ENCODE measurements at places on chromosomes 6 and 20.

- no peak for DNase-seq
Observed at GRCh38 chr20:59138114-59138748, 25.4 kb upstream of the ZNF831 start.

DNA sequence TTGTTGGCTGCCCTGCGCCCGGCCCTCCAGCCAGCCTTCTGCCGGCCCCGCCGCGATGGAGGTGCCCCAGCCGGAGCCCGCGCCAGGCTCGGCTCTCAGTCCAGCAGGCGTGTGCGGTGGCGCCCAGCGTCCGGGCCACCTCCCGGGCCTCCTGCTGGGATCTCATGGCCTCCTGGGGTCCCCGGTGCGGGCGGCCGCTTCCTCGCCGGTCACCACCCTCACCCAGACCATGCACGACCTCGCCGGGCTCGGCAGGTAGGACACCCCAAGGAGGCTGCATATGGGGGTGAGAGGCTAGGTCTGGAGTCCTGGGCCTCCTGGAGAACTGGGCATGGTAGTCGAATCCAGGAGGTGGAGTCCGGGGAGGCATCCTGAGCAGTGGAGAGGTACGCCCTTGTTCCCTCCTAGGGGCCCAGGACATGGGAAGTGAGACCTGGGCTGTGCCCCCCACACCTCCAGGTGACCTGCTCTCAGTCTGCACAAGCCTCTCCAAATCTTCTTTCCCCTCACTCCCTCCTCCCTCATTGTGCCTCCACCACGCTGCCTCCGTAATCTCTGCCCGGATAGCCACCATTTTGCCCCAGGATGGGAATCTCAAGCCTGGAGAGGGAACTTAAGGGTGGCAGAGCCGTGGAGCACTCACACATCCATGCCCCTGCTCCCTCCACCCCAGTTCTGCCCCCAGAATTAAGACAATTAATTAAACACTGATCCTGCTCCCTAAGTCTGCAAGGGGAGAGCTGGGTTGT is 541 bp downstream of the CDC25B start:
- no peak for DNase-seq

DNA sequence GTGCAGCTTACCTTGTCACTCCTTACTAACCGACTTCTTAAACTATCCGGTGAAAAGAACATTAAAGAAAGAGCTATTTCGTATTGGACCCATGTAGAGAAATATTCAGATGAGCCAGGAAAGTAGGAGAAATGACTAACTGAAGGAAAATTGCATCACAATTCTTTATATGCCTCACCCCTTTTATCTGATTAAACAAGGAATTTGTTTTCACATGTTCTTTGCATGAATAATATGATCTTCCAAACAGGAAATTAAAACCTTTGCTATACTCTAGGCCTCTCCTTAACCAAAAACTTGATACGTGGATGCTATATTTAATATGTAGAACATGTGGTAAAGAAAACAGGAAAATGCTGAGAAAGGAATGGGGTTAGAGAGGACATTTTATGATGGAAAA is 41.9 kb upstream of the LRRC1 start:
- no peak for DNase-seq

GRCh38 chr20:34461779-34462087 is 54.5 kb upstream of the DYNLRB1 start:
- DNase-seq = no peak

DNA sequence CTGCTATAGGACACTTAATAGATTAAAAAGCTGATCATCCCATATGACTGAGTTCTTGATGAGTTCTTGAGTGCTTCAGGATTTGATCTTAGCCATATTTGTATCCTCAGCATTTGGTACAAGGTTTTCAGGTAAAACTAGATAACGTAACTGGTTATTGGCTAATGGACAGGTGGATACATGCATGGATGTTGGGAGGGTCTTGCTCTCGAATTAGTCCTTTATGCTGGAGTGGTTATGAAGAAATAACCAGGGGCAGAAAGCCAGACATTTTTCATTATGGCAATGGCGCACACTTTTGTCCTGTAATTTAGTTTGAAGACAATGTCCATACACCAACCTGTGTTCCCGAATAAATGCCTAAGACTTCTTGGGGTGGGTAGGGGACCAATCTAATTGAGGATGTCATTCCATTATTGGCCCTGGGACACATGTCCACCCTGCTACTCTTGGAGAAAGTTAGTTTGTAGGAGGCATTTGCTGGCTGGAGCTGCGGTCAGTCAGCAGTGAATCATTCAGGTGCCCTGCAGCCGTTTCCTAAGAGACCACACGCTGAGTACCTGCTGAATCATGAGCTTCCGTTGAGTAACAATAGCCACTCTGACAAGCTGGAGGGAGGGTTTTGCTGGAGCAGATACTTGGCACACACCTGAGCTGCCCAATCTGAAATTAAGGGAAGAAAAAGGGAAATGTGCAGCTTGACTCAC is 194.4 kb downstream of the FOXA2 start:
- DNase-seq = no peak

GRCh38 chr6:136344420-136344819 is 54.8 kb upstream of the BCLAF1 start:
- DNase-seq = no peak

- DNase-seq = no peak
Observed at GRCh38 chr6:128278836-128279235, 241.6 kb downstream of the PTPRK start.

- DNase-seq = no peak
Observed at GRCh38 chr6:141077355-141078333, 1055.1 kb upstream of the GJE1 start.

GRCh38 chr20:51043811-51044210 is 20.9 kb upstream of the KCNG1 start:
- no peak for DNase-seq

GRCh38 chr20:47195573-47195972 is 160.9 kb downstream of the ZMYND8 start:
- DNase-seq = no peak

- no peak for DNase-seq
Observed at GRCh38 chr6:145784683-145785082, 29.9 kb downstream of the FBXO30 start.

DNA sequence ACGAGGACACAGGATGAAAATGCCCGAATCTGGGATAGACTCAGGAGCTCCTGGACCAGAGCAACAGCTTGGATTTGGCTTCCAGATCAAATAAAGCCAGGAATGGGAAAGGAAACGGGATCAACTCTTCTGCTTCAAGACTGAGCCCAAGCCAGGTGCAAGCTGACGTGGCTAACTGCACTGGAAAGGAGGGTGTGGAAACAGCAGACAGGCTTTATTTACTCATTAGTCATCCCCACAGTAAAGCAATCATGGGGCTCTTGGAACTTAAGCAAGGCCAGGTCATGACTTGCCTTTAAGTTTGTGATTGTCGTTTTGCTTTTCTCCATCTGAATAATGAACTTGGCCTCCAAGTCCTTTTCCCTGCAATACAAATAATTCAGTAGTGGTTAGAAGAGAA is 45.2 kb downstream of the KIF16B start:
- DNase-seq = no peak

DNA sequence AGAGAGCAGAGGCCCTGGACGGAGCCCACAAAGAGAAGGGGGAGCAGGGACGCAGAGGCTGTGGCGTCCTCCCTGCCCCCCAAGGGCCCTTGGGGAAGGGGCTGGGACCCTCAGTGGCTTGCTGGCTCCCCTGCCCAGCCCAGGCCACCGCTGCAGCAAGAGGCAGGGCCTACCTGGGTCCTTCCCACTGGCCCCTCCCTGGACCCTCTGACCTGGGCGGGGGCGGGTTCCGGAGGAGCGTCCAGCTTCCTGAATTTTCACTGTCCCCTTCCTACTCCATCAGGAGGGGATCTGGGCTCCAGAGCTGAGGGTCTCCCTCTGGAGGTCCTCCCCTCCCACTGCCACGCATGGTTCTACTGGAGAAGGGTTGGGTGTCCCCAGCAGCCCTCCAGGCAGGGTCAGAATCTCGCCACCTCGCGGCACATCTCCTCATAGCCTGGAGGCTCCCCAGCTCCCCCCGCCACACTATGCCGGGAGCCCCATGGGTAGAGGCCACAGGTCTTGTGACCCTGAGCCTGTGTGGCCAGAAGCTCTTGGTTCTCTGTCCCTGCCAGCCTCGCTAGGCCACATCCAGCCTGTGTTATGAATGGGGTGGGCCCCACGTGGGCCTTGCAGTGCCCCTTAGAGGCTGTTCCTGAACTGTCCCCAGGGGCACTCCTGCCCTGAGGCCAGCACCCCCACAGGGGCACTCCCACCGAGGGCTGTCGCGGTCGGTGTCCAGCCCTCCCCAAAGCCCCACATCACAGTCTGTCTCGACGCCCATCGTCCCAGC is 1.0 kb upstream of the SOX18 start:
- DNase-seq = no peak

DNA sequence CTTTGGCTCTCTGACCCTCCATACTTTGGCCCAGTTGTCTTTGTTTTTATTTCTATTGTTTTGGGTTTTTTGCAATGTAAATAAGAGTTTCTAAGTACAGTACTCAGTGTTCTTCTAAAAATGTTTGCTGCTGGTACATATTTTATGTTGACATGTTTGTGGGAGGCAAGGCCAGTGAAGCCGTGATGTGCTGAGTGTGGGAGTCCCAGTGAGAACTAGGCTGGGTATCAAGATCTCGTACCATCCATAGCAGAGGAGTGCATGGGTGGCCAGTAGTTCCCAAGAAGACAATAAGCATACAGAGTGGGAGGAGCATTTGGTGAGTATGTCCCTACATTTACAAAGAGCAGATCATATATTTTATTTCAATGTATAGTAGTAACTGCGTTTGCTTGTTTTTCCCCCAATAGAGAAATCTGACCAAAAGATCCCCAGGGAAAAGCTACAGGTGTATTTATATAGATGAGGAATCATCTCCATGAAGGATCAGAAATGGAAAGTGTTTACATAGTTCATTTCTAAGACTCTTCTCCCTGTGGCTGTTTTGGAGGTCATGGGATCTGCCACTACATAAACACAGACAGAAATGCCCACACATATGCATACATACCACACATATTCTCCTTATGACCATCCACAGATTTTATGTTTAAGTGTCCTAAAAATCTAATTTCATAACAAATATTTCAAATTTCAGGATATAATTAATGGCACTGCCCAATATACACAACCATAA is 285.9 kb downstream of the ALDH8A1 start:
- DNase-seq = no peak

DNA sequence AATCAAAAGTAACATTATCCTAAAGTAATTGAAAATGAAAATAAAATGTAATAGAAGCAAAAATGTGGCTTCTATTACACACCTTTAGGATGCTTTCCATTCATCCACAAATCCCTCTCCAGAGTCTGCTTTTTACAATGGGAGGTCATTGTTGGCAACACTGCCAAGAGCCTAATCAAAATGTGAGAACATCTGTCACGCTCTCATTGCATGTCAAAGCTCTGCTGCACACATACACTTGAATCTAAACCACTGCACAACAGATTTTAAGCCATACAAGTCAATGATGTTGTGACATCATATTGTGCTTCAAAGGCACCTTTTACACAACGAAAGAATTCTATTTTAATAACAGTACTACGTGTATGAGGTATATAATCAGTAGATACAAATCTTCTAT is 82.1 kb downstream of the PREP start:
- DNase-seq = no peak

GRCh38 chr6:2868637-2869036 is 27.0 kb upstream of the SERPINB1 start:
- DNase-seq = no peak

- no peak for DNase-seq
Observed at GRCh38 chr6:21245488-21245887, 348.1 kb upstream of the SOX4 start.

- peak; percentile 9 for DNase-seq
Observed at GRCh38 chr6:26232940-26233648, 131.9 kb upstream of the BTN3A2 start.

DNA sequence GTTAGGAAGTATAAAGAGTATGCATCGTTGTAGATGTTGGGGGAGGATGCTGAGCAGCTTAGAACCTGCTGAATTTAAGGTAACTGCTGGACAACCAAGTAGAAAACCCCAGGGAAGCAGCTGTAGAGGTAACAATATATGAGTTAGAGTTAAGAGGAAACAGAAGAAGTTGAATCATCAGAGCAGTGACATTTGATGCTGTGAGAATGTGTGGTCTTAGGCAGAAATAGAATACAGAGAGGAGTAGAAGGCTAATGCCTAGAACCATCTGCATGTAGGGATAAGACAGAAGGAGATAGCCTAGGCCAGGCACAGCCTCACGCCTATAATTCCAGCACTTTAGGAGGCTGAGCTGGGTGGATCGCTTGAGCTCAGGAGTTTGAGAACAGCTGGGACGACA is 22.6 kb upstream of the DYNLRB1 start:
- no peak for DNase-seq

DNA sequence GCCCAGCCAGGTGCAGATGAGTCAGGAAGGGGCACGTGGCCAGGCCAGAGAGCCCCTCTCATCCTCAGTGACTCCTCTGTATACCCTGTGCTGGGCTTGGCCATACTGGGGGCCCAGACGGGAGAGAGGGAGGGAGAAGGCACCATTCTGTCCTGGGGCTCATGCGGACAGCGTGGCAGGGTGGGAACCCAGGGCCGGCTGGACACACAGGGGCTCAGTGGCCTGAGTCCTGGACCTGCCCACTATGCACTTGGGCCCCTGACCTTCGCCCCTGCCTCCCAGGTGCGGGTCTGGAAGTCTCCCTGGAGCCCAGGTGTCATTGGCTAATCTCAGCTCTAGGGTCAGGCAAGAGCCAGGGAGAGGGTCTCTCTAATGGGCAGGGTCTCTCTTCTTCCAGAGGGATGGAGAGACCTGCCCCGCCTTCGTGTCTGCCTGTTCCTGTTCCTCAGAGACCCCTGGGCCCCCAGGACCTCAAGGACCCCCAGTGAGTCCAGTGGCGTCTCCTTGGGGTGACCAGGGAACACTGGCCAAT is 27.7 kb downstream of the COL20A1 start:
- no peak for DNase-seq

Data from activated CD4-positive, CD25-positive, alpha-beta regulatory T cell (primary cell).